ENCODE measurements at places on chromosomes 16 and 17. TPM values are rescaled to one million over a fixed set of nuclear protein-coding genes. Genes with fewer than 3 reads are reported as not detected.
A peak's percentile ranks its signal among the peaks of the same experiment; 100 is the strongest.

- H3K4me3 ChIP-seq, result no peak overlapping the region
- H3K4me1 ChIP-seq, result peaks cover 21% of the 10 kb centered on the region
- no peak overlapping the region for H3K27ac ChIP-seq
- H3K27me3 ChIP-seq, result no peaks in the 10 kb centered on the region
- H3K36me3 ChIP-seq, result no peaks in the 10 kb centered on the region
- no peak for DNase-seq
Observed at GRCh38 chr17:45973099-45973780, 25.8 kb upstream of the STH start.

- no peaks in the 10 kb centered on the region for H3K27me3 ChIP-seq
- peaks cover 37% of the 10 kb centered on the region for H3K4me1 ChIP-seq
- H3K36me3 ChIP-seq, result no peaks in the 10 kb centered on the region
- H3K27ac ChIP-seq, result peak overlapping the region; percentile 59
- H3K4me3 ChIP-seq, result no peak overlapping the region
Observed at GRCh38 chr17:17403065-17403464, 73.7 kb upstream of the MED9 start.

DNA sequence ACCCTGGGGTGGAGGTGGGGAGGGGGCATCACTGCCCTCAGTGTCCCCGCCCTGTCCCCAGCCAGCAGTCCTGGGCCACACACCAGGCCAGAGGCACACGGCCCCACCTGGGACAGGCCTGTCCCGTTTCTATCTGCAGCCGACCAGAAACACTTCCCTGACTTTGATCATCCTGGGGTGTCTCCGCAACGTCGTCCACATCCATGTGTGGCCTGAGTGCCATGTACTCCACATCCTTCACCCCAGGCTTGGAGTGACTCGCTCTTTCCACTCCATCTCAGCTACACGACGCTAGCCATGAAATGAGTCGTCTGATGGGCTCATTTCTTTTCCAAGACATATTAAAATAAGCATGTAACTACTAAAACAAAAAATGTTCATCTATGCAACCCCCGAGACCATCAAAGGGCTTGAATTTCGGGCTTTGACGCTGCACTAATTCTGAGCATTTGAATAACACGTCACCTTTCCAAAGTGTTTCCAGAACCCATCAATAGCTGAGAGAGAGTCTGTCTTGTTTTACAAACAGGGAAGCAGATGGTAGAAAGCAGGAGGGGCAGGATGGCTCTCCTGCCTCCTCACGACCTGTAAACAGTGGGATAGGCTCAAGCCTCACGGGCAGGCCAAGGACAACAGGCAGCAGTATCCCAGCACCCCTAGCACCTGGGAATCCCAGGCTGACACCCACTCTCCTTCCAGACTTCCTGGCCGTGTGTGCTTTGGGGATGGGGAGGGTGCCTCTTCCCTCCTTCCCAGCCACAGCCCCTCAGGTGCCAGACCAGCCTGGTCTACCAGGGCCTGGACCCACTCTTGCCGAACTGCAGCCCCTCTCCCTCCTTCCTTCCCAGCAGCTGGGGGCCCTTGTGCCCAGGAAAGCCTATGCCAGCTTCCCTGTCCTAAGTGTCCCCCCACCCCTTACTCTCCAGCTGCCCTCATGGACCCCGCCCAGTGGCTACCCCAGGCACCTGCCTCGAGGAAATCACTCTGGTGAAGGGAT is 20.0 kb upstream of the RASD1 start:
- H3K4me1 ChIP-seq, result no peaks in the 10 kb centered on the region
- peaks cover 2% of the 10 kb centered on the region for H3K36me3 ChIP-seq

GRCh38 chr17:33574942-33575445 is 281.9 kb upstream of the ASIC2 start:
- DNase-seq, result no peak
- no peaks in the 10 kb centered on the region for H3K4me1 ChIP-seq
- H3K27me3 ChIP-seq, result no peaks in the 10 kb centered on the region
- no peaks in the 10 kb centered on the region for H3K36me3 ChIP-seq
- H3K27ac ChIP-seq, result no peak overlapping the region
- H3K4me3 ChIP-seq, result no peak overlapping the region

DNA sequence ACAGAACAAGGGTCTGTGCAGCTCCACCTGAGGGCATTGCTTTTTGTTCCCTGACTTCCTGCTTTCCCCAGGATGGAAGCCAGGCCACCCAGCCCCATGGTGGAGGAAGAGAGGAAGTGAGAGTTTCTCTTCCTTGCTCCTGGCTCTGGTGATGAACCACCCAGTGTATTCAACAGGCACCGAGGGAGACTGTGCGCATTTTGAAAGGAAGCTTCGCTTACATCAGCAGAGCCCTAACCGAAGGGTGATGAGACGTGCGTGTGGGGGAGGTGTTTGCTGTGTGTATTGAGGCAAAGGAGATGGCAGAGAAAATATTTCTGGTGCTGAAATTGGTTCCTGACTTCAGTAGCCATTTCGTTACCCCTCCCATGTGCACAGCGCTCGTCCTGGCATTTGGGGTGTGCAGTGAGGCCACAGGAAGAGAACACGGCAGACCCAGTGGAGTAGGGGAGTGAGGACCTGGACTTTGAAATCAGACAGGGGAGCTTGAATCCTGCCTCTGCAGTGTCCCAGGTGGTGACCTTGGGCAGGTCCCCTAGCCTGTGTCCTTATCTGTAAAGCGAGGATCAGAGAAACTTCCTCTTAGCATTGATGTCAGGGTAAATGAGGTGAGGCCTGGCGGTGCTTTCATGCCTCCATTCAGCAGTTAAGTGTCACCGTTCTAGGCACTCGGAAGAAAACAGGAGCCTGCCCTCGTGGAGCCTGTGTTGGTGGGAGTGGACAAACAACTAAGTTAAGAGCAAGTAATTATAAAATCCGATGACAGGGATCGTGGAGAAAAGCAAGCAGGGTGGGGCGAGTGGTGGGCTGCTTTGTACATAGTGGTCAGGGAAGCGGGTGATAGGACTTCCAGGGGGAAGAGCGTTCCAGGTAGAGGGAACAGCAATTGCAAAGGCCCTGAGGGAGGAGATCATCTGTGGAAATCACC is 7.4 kb downstream of the CMIP start:
- no peaks in the 10 kb centered on the region for H3K27me3 ChIP-seq
- peaks cover 44% of the 10 kb centered on the region for H3K4me1 ChIP-seq
- H3K27ac ChIP-seq, result peak overlapping the region; percentile 44
- no peak overlapping the region for H3K4me3 ChIP-seq
- no peak for DNase-seq

GRCh38 chr17:37079735-37080134 is 131.0 kb downstream of the AATF start:
- no peaks in the 10 kb centered on the region for H3K4me1 ChIP-seq
- DNase-seq, result no peak
- H3K4me3 ChIP-seq, result no peak overlapping the region
- no peaks in the 10 kb centered on the region for H3K27me3 ChIP-seq
- H3K36me3 ChIP-seq, result peaks cover under 1% of the 10 kb centered on the region

DNA sequence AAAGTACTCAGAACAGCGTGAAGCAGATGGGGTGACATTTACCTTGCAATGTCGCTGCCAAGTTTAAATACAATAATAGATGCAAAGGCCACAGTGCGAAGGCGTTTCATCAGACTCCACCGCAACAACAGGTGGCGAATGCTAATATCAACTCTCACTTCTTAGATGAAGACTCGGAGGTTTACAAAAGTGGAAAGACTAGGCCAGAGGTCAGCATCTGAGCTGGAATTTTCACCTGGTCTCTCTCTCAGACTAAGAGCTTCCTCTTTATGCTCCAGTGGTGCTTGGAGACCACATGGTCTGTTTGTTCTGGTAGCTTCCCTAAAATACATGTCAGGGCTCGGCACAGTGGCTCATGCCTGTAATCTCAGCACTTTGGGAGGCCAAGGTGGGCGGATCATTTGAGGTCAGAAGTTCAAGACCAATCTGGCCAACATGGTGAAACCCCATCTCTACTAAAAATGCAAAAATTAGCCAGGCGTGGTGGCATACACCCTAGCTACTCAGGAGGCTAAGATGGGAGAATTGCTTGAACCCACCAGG is 169.1 kb downstream of the XYLT1 start:
- H3K27ac ChIP-seq, result peak overlapping the region; percentile 89
- no peaks in the 10 kb centered on the region for H3K36me3 ChIP-seq
- H3K4me1 ChIP-seq, result peaks cover 77% of the 10 kb centered on the region

GRCh38 chr16:75112734-75113491 is 3.7 kb downstream of the LDHD start:
- H3K27me3 ChIP-seq, result no peaks in the 10 kb centered on the region
- no peak overlapping the region for H3K27ac ChIP-seq
- no peaks in the 10 kb centered on the region for H3K36me3 ChIP-seq
- no peak overlapping the region for H3K4me3 ChIP-seq
- peaks cover 31% of the 10 kb centered on the region for H3K4me1 ChIP-seq
- DNase-seq, result no peak

Gene ATF7IP2
- total RNA-seq, result 63.7 TPM

Gene MPRIP
- 299 TPM for total RNA-seq

Gene NPIPB8
- total RNA-seq, result 0.44 TPM

Gene HSD11B2
- not detected for total RNA-seq

All from B cell (primary cell).